ENCODE measurements at places on chromosomes 6 and 20.

DNA sequence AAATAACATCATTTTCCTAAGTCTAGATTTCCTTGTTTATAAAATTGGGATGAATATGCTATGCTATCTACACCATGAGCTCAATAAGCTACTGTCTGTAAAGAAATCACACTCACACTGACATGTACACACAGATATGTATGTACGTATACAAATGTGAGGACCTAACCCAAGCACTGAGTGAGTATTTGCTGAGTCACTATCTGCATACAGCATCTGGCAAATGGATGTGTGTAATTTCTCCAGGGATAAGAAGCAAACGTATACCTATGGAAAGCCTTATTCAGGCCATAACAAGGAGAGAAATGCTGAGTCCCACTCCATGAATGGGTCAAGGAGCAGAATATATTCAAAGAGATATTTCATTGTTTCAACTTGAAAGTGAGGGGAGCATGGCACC, 153.9 kb downstream of the LPA start:
- no peak for DNase-seq

DNA sequence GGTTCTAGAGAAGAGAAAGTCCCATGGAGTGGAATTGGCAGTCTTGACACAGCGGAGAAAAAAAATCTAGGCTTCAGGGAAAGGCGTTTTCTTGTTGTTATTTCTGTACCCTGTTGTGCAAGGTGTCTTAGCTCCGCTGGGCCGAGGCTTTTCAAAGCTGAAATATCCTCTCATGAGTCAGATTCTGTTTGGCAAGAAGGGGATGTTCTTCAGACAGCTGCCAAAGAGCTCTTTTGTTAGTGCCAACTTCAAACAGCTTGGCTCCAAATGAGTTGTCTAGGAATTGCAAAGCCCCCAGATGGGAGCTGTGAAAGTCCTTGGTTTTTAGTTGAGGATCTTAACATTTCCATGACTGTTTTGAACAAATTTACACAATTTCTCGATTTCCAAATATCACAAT, 45.6 kb downstream of the LRRN4 start:
- DNase-seq = peak; percentile 30

- no peak for DNase-seq
Measured at GRCh38 chr20:51553897-51554486, 11.5 kb upstream of the NFATC2 start.

GRCh38 chr6:129843573-129843972, 17.5 kb downstream of the TMEM244 start:
- no peak for DNase-seq

- DNase-seq = no peak
Measured at GRCh38 chr20:42635699-42636411, 553.9 kb downstream of the PTPRT start.

- DNase-seq = no peak
Measured at GRCh38 chr6:125759959-125760457, 10.6 kb downstream of the HEY2 start.

GRCh38 chr6:10540073-10540746, 19.1 kb downstream of the GCNT2 start:
- DNase-seq = no peak

Measured in anterior cingulate cortex (tissue), 58 donors.